Stimulated activated CD8-positive, alpha-beta memory T cell treated with anti-CD3 and anti-CD28 coated beads, Interleukin-4, amount 100 ng/mL, for 1 hour (primary cell): ENCODE measurements at places on chromosomes 11 and 22.

DNA sequence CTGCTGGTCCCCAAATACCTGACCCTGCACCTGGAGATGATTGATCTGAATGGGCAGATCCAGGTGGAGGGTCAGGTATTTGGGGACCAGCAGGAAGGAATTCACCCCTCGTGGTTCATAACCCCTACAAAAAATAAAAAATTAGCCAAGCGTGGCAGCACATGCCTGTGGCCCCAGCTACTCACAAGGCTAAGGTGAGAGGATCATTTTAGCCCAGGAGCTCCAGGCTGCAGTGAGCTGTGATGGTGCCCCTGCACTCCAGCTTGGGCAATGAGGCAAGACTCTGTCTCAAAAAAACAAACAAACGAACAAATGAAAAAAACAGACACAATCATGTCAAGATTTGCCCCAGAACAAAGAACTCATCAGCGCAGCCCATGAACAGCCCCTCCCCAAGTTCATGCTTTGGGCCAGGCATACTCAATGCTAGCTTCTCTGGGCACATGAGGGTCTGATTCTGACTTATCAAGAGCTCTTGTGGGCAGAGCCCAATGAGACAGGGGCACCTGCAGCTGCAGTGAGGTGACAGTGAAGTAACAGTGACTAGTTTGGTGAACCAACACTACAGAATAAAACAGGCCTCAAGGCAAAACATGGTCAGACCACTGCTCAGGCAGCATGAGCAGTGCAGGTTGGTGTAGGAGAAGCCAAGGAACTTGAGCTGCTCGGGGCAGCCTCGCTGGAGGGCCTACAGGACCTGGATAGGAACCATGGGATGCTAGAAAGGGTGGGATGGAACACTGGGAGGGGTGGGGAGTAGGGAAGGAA lies 10.2 kb upstream of the FCHSD2 start:
- no peak for DNase-seq

DNA sequence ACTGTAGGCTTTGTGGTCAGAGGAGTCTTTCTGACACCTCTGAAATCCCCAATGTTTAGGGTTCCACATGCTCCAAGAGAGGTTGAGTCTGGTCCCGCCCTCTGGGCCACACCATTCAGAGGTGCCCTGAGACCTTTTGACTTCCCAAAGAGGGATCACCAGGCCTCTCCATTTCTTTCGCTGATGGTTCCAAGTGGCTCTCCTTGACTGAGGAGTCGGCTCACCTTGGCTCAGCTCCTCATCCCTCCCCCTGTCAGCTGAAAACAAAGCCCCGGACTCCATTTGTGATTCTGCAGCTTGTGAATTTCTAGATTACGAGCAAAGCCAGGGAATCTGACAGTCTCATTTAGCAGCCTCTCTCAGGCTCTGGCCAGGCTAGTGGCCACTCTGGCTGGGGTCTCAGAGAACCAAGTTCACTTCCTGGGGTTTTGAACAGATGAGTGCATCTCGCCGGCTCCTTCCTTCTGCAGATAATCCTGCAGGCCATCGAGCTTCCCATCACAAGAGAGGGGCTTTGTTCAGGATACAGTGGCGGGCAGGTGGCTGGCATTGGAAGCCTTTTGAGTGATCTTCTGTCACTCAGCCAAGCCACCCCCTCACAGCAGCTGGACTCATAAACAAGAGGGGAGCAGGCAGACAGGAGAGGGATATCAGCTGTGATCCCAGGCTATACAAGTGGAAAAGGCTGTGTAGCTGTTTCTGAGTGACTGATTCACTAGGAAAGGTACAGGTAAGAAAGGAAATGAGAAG lies 102.9 kb downstream of the TRIM29 start:
- no peak for DNase-seq

- peak; percentile 75 for DNase-seq
Observed at GRCh38 chr11:112289588-112290492, 29.2 kb upstream of the PLET1 start.

GRCh38 chr11:26510164-26510563 lies 61.9 kb downstream of the MUC15 start:
- DNase-seq = no peak

DNA sequence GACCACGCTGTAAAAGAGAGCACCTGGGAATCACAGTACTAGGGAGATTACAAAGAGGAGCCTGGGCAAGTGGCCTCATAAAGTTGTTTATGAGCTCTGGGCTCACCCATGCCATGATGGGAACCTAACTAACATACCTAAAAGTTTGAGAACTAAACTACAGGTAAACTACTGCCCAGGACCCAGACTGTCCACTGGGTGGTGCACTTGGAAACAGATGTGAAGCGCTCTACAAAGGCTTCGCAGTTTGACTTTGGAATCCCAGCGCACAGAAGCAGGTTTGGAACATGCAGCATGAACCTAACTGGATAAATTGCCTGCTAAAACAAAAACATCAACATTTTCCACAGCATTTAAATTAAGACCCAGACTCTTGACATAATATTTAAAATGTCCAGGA lies 418.6 kb downstream of the FAM181B start:
- DNase-seq = no peak

GRCh38 chr11:88042238-88042637 lies 133.0 kb downstream of the RAB38 start:
- no peak for DNase-seq

GRCh38 chr22:32920032-32920628 lies 118.6 kb downstream of the TIMP3 start:
- DNase-seq = no peak

DNA sequence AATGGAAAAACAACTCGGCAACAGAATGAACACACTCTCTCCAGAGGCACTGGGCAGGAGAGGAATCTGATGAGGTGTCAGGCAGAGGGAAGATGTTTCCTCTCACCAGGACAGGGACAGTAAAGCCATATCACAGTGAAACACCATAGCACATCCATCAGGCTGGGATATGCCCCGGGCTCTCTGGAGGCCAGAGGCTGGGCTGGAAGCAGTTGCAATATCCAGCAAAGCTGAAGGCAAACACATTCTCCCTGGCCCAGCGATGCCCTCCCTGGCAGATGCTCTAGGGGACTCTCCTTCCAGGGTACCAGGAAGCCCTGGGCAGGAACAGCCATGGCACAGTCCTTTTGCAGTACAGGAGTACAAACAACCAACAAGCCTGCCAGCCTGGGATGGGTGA lies 11.1 kb downstream of the RSPH14 start:
- no peak for DNase-seq

DNA sequence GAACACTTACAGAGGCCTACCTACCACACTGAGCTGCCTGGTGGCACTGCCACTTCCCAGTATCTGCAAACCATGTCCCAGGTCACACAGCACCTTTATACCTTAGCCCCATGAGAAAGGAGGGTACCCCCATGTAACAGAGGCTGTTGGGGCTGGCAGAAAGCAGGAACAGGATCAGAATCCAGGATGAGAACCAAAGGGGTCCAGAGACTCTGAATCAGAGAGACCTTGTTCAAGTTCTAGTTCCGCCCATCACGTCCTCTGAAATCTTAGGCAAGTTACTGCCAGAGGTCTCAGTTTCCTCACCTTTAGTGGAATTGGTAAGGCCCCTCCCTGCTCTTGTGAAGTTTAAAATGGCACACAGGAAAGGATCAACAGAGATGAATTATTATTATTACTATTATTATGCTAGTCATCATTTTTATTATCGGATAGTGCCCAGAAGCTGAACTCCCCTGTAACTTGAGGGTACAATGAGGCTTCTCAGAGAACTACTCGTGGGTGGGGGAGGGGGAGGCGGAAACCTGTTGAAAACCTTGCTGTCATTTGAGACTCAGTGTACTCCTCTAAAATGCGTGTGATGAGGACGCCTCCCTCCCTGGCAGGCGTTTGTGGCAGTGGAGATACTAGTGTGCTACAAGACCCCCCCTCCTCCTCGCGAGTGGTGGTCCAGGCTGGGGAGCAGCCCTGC lies 9.3 kb downstream of the SELENOM start:
- DNase-seq = no peak

- DNase-seq = no peak
Observed at GRCh38 chr11:101863361-101863760, 51.4 kb upstream of the CEP126 start.

- no peak for DNase-seq
Observed at GRCh38 chr11:66130978-66131377, 60.9 kb downstream of the PACS1 start.

GRCh38 chr11:35420371-35420770 lies 1.0 kb upstream of the SLC1A2 start:
- no peak for DNase-seq

GRCh38 chr11:16806791-16807190 lies 68.3 kb downstream of the C11orf58 start:
- no peak for DNase-seq

GRCh38 chr22:32951076-32951806 lies 106.9 kb downstream of the SYN3 start:
- DNase-seq = no peak

- DNase-seq = no peak
Observed at GRCh38 chr11:65150509-65151299, 16.4 kb upstream of the SYVN1 start.

DNA sequence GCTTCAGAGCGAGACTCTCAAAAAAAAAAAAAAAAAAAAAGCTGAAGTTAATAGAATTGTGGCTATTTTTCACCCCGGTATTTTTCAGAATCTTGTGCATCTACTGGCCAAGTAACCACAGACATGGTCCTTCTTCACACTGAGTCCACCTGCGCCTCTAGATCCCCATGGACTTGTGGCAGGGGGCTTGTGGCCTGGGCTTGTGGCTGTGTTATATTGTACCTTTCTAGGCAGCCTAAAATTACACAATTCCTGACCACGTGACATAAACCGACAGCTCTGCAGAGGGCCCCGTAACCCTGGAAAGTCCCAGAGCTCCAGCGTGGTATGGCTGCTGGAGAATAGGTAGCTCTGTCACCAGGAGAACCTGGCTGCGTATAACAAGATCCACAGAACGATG lies 10.9 kb upstream of the NAALADL1 start:
- no peak for DNase-seq

GRCh38 chr22:42317008-42317407 lies 46.6 kb upstream of the TCF20 start:
- peak; percentile 32 for DNase-seq

- no peak for DNase-seq
Observed at GRCh38 chr11:99739464-99740089, 718.8 kb downstream of the CNTN5 start.

GRCh38 chr22:48605856-48606481 lies 1221.7 kb downstream of the BRD1 start:
- no peak for DNase-seq

DNA sequence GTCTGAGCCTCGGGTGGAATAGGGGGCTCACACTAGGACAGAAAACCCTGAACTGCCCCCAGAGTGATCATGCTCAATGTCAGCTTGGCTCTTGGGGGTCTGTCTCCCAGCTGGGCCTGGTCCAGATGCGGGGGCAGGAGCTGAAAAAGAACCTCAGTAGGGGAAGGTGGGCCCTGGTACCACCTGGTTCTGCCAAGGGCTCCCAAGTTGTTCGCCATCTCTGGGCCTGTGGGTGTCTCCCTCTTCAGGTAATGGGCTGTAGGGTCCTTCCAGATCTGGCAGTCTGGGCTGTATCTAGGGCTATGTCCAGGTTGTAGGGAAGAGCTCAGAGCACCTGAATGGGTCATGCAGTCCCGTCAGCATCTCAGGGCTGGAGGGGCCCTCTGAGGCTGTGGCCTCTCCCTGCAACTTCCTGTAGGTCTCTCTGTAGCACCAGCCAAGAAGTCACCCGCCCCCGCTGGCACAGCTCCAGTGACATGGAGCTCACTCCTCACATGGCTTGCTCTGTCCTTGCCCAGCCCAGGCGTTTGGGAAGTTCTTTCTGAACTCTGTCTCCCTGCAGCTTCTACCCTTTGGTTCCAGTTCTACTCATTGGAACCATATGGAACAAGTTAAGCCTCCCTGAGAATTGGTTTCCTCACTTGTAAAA lies 33.0 kb upstream of the SOX10 start:
- no peak for DNase-seq

DNA sequence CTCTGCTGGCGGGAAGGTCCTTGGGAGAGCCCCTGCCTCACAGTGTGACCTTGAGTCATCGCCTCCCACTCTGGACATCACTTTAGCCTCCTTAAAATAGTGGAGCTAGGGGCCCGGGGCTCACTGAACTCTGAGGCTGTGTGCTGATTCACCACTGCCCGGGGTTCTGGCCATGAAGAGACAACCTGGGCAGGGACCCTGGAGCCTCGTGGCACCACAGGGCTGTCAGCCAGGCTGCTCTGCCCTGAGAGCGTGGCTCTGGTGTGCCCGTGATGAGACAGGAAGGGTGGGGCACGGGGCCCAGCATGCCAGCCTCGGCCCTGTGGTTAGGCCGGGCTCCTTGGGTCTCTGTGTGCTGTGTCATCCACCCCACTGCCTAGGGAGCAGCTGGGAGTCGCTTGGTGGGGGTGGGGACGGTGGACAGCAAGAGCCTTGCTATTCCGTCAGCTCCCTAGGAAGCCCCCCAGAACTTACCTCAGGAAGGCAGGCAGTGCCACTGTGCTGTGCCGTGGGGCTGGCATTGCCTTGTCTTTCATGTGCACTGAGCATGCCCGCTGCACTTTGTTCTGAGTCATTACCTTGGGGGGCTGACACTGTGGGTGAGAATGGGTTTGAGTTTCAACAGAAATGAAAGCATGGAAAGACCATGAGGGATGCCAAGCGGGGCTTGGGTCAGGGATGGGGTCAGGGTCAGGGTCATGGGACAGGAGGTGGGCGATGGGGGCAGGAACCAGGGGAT lies 31.7 kb downstream of the TPCN2 start:
- DNase-seq = no peak

- no peak for DNase-seq
Observed at GRCh38 chr22:33539902-33540751, 380.1 kb downstream of the LARGE1 start.

- DNase-seq = no peak
Observed at GRCh38 chr22:46972901-46973831, 210.7 kb downstream of the TBC1D22A start.

GRCh38 chr11:11624926-11625325 lies 3.1 kb upstream of the GALNT18 start:
- no peak for DNase-seq

DNA sequence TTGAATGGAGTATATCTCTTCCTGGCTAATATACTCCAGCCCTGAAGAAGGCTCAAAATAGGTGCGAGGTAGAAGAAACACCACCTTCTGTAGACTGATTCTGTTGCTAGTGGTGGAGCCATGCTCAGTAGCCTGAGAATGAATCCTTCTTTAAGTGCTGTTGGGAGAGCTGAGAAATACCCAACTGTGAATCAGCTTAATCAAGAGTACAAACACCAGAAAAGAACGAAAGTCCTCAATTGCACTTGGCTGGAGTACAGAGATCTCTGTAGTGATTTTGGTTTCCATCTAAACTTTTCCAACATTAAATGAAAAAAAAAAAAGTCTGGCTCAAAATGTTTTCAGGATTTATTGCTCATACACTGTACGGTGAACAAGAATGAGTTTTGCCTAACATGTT lies 619.1 kb downstream of the METTL15 start:
- DNase-seq = no peak

GRCh38 chr11:59180168-59180776 lies 8.3 kb downstream of the DTX4 start:
- no peak for DNase-seq
